ENCODE measurements at places on chromosomes 1 and 21. TPM values are rescaled to one million over a fixed set of nuclear protein-coding genes. Genes with fewer than 3 reads are reported as not detected.
A peak's percentile ranks its signal among the peaks of the same experiment; 100 is the strongest.

DNA sequence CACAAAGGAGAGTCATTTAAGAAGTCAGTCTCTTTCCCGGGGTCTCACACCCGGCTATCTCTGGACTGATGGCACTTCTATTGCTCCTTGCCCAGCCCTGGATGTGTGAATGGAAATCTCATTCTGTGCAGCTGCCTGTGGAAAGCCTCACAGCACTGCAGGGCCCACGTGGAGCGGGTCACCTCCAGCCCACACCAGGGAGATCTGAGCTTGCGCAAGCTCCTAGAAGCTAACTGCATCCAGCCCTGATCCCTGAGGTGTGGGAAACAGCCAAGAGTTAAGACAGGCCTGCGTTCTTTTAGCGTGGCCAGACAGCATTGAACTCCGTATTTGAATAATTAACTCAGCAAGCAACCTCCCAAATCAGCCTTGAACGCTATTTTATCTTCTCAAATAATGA is 150.5 kb downstream of the LRIG2 start:
- DNase-seq = no peak

- no peak for DNase-seq
Observed at GRCh38 chr1:1115136-1115785, 628 bp downstream of the C1orf159 start.

GRCh38 chr1:166630369-166630768 is 208.9 kb upstream of the POGK start:
- DNase-seq = no peak

GRCh38 chr1:82048596-82048995 is 247.9 kb downstream of the ADGRL2 start:
- no peak for DNase-seq

- no peak for DNase-seq
Observed at GRCh38 chr1:96730574-96731298, 9.2 kb downstream of the PTBP2 start.

- DNase-seq = no peak
Observed at GRCh38 chr1:157145076-157145475, 6.9 kb upstream of the ETV3 start.

GRCh38 chr1:70475023-70475422 is 64.0 kb downstream of the CTH start:
- DNase-seq = no peak

DNA sequence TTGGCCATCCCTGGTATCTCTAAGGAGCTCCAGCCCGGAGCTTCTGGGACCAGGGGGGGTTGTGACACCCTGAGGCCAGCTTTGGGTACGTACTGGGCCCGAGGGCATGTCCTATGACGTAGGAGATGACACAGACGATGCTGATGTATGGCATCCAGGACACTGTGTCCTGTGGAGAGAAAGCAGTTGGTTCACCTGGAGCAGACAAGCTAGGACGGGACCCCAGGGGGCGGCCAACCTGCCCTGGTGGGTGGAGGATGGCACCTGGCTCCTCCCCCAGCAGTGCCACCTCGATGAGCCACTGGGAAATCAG is 12.1 kb upstream of the SLC2A7 start:
- no peak for DNase-seq

DNA sequence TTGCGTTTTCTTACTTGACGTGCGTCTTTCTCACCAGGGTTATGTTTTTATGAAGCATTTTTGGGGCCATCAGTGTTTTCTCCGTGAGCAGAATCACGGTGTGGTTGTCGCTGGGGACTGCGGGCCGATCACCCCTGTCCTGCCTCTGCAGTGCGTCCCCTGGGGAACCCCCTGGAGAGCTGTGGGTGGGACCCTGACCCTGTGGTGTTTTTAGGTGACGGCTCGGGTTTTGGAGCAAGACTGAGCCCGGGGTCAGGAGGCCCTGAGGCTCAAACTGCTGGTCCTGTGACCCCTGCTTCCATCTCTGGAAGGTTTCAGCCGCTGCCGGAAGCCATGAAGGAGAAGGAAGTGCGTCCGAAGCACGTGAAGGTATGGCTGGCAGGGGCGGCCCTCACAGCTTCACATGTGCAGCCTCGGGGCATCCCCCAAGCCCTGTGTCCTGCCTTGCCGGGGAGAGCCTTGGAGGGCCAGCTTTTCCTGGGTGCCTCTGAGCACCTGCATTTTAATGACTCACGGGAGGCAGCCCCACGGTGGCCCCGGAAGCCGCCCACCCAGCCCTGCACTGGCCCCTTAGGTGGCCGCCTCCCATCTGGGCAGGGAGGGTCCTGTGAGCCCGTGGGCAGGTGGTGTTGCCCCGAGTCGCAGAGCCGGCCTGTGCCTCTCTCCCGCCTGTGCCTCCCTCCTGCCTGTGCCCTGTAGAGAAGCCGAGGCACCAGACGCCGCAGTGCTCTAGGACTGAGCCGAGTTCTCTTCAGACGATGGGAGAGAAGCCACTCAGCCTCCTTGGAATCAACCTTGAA is 36.7 kb upstream of the DIP2A start:
- DNase-seq = no peak

DNA sequence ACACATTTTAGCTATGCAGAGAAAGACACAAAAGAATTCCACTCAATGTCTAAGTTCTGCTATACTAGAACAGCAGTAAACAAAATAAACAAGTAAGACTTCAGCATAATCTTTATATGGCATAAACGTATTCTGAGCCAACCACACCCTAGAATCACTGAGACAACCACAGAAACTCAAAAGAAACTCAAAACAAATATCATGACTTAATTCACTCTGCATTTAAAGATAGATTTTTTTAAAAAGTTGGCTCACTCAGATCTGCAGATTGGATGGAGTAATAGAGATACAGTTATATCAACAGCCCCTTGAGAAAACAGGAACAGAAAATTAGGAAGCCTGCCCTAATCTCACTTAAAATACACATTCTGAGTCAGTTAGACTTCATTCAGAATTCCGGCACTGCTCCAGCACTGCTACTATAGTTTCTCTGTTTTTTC is 95.0 kb downstream of the COL24A1 start:
- DNase-seq = no peak

- DNase-seq = no peak
Observed at GRCh38 chr1:101025283-101025656, 314 bp downstream of the DPH5 start.

DNA sequence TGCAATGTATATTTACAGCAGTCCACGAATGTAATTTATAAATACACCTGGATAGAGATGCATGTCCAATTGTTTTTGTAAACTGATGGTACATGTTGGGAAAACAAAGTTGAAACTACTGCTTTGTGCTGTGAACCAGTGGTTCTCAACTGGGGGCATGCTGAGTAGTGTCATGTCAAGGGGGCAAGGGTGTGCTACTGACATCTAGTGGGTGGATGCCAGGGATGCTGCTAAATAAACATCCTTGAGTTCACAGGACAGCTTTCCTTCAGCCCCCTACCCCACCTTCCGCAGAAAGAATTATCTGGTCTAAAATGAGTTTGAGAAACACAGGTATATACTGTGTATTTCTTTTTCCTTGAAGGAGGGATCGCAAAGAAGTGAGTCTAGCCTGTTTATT is 95.9 kb downstream of the RASAL2 start:
- DNase-seq = no peak

- no peak for DNase-seq
Observed at GRCh38 chr1:73040811-73041210, 758.5 kb upstream of the NEGR1 start.

- DNase-seq = no peak
Observed at GRCh38 chr21:36073181-36073580, 3.4 kb downstream of the CBR1 start.

DNA sequence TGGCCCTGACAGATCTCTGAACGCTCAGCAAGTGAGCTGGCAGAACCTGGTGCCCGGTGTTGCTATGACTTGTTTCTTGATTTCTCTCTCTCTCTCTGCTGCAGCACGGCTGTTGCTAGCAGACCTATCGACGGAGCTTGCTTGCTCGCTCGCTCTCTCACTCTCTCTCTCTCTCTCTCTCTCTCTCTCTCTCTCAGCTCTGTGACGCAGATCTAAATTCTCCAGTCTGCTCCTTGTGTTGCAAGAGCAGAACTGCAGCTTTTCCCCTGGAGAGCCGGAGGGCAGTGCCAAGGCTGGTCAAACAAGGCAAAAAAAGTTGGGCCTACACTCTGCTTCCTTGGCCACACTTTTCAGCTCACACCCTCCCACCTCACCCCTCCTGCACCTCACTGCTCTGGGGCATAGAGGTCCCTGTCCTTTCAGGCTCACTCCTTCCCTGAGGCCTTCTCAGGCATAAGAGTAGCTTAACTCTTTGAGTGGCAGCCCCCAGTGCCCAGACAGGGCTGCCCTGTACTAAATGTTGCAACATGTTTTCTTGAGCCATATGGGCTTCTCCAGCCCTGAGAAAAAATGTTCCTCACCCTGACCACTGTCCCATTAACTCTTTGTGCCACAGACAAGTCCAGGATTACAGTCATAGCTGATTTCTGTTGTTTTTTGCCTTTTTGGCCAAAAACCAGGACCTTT is 72.2 kb downstream of the CD46 start:
- DNase-seq = peak; percentile 65

Gene FAM72D
- 0.37 TPM for total RNA-seq

Gene PDPN
- total RNA-seq = not detected

Gene LRRC71
- total RNA-seq = not detected

Gene PPP1R8
- total RNA-seq = 19.6 TPM

Gene CLDN17
- total RNA-seq = not detected

Gene CRP
- total RNA-seq = not detected

All from T-helper 17 cell (primary cell).